Activated CD4-positive, alpha-beta memory T cell treated with anti-CD3 and anti-CD28 coated beads for 36 hours (primary cell): ENCODE measurements at places on chromosomes 3 and 15. TPM values are rescaled to one million over a fixed set of nuclear protein-coding genes. Genes with fewer than 3 reads are reported as not detected.

MCTP2 gene
- total RNA-seq, result 38.5 TPM

DNA sequence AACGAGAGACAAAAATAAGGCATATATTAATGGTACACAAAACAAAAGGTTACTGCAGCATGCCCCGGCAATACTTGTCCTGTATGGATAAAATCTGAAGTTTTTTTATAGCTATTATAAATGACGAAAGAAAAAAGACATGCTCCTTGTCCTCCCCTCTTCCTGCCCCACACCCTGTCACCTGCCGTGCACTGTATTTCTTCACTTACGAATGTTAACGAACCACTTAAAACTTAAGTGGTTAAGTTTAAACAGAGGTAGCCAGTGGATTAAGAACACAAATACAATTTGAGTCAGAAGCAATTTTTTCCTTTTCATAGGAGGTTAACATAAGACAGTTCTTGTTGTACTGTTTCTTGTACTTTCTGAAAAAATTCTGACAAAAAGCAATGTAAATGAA lies 799.1 kb upstream of the NECTIN3 start:
- no peak for DNase-seq

DNA sequence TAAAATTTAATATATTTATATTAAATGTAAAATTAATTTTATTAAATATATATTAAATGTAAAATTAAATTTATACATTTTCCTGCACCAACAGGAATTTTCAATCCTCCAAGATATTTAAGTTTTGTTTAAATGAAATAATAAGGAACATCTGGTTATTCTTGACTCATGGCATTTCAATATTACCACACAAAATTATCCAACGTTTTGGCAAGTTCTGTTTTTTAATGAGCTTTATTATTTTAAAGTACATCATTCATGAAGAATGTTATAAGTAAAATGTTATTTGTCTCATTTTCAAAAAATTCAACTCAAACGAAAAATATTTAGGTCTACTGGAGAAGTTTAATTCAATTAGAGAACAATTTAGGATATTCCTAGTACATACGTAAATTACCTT lies 811.4 kb downstream of the NAALADL2 start:
- DNase-seq, result no peak

GRCh38 chr3:81620849-81621248 lies 140.6 kb downstream of the GBE1 start:
- DNase-seq, result no peak

DNA sequence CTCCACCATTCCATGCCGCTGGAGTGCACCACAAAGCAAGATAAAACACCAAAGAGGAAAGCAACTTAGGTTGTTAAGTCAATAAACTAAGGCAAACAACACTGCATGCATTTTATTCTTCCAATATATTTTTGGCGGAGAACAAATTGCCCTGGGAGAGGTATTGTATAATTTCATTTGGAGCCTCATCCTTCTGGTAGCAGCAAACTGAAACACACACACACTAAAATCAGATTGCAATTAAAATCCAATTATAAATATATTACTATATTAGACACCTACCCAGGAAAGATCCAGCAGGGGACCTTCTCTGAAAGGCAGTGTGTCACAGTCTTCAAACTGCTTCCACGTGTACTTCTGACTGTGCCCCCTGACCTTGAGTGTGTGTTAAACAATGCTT lies 102.3 kb downstream of the RORA start:
- no peak for DNase-seq

DNA sequence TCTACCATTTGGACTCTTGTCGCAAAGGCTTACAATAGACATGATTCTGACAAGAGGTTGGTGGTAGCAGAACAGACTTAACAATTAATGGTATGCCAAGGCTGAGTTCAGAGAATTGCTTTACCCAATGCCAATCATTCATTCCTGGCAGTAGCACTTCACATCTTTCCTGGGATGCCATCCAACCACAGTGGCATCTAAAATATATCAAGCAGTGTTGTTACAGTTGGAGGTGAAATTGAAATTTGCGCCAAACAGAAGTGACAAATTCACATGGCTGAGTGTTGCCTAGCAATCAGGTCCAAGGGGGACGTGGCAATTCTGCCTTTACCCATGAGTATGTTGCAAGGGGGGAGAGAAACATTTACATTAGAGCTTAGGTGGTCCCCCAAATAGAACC lies 21.0 kb upstream of the DPH6 start:
- no peak for DNase-seq

LHFPL4 gene
- total RNA-seq, result not detected

- no peak for DNase-seq
Measured at GRCh38 chr3:196624907-196625306, 14.6 kb upstream of the NRROS start.

PCYT1A gene
- total RNA-seq, result 46.8 TPM

DNA sequence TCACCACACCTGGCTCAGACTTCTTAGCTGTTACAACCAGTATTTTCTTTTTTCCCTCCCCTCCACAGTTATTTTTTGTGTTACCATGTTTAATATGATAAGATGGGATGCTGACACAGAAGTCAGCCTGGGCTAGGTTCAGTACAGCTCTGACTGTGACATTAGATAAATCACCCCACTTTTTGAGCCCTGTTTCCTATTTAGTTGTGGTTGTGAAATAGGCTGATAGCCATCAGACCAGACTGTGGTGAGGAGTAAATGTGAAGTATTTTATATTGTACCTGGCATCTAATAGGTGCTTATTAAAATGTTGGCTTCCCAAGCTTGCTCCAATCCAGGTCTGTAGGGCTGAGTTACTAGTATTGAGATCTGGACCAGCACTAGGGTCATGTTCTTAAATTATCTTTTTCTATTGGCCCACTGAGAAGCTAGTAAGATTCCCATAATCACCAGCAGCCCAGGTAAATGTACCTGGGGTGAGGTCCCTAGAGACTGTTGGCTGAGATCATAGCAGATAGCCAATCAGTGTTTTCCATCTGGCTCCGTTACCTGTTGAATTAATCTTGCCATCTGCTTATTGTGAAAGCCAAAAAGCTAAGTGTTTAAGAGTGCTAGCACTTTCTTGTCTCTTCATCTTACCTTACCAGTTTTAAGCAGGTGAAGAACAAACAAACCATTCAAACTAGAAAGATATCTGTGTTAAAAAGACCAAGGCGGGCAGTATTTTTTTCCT lies 61.0 kb downstream of the CCK start:
- DNase-seq, result no peak

CPNE4 gene
- not detected for total RNA-seq

TMEM41A gene
- total RNA-seq, result 16.8 TPM

GRCh38 chr3:171159024-171159821 lies 132.7 kb upstream of the SLC2A2 start:
- DNase-seq, result no peak

DNA sequence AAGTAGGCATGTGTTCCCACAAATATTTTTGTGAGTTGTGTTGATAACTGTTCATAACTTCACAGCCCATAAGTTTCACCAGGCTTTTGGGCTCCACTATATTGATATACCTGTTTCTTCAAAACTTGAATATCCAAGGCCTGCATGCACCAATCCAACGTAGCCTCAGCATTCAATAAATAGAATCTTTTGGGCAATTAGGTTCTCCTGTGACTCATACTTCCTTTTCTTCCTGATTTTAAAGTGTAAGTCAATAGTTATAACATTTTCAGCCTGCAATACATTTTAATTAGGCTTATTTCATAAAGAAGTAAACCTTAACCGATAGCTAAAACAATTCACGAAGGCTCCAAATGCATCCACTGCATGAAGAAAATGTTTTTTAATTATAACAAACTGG lies 97.8 kb upstream of the SPRED1 start:
- no peak for DNase-seq

DNA sequence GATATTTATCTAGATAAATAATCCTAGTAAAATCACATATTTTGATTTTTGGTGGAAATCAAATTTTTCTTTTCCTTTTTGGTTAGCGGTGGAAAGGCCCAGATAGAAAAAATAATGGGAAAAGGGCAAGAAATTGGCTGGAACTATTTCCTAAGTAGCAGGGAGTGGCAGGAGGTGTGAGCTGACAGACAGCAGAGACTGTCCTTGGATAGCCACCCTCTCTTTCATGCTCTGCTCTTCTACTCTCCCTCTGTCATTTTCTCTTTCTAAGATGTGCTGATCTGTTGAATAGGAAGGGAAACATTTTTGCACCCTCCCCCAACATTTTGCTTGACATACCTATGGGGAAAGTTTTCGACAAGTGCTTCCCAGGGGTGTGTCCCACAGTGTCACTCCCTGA lies 18.9 kb upstream of the ONECUT1 start:
- no peak for DNase-seq
